Left cardiac atrium (tissue), 4 donors: ENCODE measurements at places on chromosomes 13 and 19. TPM values are rescaled to one million over a fixed set of nuclear protein-coding genes. Genes with fewer than 3 reads are reported as not detected.

GRCh38 chr13:42970824-42971690 is 21.0 kb downstream of the EPSTI1 start:
- DNase-seq: no peak

Gene C2CD4C
- 0.76 TPM for total RNA-seq

GRCh38 chr19:6378486-6378885 is 2.8 kb upstream of the PSPN start:
- no peak for DNase-seq

DNA sequence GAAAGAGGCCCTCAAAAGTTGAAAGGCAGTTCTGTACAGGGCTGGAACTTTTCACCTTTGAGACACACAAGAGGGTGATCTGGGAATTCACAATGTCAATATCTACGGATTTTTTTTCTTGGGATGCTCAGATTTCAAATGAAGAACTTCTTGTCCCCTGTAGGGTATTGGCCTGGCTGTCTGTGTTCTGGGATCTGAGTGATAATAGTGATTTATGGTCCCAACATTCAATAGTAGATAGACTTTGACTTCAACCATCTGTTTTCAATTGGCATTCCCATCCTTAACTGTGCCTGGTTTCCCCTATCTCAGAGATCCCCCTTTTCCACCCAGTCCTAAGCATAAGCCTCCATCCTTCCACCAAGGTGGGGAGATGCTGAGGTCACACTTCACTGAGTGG is 274.1 kb downstream of the COG6 start:
- no peak for DNase-seq

DNA sequence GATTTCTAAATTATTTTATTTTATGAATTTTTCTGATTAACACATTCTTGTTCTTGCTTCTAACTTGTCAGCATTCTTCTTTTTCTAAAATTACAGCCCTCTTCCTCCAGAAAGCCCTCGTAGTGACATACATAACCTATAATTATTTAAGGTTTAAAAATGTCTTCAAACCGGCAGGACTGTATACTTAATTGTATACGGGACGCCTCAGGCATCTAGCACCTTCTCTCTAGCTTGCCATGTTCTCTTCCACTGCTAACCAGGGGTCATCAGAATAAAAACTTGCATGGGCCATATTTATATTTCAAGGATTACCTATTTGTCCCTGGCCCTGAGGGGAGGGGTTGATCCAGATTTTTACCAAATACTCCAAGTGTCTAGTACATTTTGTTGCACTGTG is 380.3 kb downstream of the MYO16 start:
- DNase-seq: no peak

DNA sequence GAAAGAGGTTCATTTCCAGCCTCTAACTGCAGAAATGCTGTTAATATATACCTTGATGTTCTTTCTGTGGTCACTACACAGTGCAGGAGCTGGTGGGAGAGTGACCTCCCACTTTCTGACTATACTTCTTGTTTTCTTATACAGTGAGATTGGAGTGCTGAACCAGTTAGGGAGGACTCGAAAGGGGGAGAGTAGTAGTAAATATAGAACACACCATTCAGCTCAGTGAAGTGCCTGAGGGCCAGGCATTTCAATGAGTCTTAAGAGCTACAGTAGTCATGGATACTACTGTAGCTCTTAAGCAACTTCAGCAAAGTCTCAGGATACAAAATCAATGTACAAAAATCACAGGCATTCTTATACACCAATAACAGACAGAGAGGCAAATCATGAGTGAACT is 372.9 kb downstream of the MTUS2 start:
- no peak for DNase-seq

GRCh38 chr19:57152921-57153320 is 7.9 kb upstream of the ZIM3 start:
- DNase-seq: no peak

GRCh38 chr19:57477191-57478008 is at the start of gene ZNF772:
Gene ZNF772 (minus strand): TSS chr19:57477566. CDS start chr19:57477309, 257 bp downstream.
- peak; percentile 96 for DNase-seq

DNA sequence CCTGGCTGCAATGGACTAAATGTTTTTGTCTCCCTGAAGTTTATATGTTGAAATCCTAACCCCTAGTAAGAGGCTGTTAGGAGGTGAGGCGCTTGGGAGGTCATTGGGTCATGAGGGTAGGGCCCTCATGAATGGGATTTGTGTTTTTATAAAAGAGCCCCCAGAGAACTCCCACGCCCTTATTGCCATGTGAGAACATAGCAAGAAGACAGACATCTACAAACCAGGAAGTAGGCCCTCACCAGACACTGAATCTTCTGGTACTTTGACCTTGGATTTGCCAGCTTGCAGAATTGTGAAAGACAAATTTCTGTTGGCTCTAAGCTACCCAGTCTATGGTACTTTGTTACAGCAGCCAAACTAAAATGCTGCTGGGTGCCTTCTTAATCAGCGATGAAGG is 96.1 kb upstream of the SPATA13 start:
- DNase-seq: no peak

DNA sequence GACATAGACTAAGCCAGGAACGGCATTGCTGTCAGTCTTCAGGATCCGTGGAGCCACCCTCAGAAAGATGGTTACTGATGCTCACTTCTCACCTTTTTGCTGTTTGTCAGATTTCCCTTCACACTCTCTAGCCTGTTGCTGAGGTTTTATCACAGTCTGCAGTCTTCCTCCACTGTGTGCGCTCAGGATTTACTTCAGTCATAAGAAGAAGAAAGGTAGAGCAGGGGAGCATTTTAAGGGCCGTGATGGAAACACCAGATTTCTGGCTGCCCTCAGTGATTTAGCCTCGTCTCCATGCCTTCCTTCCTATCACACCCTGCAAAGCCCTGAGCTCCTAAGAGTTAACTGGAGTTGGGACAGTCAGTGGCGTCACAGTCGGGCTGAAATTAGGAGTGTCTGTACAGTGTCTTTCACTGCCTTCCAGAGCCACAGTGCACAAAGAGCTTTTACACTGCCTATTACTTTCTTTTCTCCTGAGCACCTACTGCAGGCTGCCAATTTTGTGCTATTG is 60.0 kb upstream of the GPR183 start:
- no peak for DNase-seq

Gene PNMA8B
- 2.5 TPM for total RNA-seq

- DNase-seq: no peak
Observed at GRCh38 chr19:7168941-7169340, 99.4 kb downstream of the ZNF557 start.
